ENCODE measurements at places on chromosomes 7 and 10.
A peak's percentile ranks its signal among the peaks of the same experiment; 100 is the strongest.

DNA sequence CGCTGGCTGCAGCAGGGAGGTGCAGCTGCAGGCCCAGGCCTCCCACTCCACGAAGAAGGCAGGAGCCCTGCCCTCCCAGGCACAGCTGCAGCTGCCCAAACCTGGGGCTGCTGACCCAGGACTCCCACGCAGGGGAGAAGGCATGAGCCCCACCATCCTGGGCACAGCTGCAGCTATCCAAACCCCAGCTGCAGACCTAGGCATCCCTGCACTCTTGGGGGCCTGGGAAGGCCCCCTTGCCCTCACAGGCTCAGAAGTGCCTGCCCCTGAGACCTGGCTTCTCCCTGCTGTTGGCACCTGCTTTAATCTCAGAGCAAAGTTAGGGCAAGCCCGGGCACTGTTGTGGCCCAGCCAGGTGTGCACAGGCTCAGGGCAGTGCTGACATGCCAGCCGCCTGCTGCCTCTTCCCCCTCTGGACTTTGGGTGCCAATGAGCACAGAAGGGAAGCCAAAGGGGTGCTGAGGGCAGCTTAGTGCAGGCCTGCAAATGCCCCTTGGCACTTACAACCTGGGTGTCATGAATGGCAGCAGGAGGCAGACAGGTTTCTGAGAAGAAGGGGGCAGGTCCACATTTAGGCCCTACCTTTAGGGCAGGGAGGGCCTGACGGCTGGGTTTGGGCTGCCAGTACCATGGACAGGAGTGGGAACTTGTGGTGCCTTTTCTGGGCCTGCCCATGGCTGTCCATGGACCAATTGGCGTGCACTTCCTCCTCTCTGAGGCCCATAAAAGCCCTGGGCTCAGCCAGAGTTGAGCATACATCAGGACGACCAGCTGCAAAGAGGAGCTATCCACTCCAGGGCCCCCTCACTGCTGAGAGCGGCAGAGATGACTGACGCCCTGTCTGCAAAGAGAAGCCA is 31.1 kb downstream of the CRTAC1 start:
- no peak for DNase-seq

- no peak for DNase-seq
Measured at GRCh38 chr10:44981172-44982113, 2.8 kb upstream of the DEPP1 start.

DNA sequence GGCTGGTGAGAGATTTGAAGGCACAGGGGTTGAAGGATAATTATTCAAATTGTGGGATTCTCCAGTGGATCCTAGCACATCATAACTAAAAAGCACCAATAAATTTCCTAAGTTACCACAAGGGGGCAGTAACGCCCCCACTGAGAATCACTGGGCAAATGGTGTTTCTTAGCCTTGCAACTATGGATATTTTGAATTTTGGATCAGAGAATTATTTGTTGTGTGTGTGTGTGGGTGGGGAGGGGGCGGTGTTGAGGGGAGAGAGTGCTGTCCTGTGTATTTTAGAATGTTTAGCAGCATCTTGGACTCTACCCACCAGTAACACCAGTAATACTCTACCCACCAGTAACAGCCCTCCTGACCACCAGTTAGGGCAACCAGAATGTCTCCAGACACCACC is 63.3 kb upstream of the PRKG1 start:
- DNase-seq, result no peak

DNA sequence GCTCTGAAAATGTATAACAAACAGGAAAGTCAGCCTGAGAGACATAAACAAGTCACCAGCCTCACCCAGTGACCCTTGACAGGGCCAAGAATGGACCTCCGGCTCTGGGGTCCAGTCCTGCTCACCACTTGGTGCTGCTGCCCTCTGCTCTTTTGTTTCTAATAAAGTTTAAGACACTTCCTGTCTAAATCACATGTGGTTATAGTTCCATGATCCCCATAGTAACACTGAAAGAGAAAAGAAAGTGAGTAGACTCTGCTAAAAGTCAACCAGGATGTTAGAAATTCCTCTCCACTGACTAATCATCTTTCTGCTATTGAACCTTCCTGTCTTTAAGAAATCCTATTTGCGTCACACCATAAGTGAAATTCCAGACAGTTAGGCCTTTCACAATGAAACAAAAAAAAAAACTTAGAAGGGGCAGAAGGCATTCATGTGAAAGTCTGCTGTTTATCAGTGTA is 179.2 kb upstream of the BET1 start:
- no peak for DNase-seq

DNA sequence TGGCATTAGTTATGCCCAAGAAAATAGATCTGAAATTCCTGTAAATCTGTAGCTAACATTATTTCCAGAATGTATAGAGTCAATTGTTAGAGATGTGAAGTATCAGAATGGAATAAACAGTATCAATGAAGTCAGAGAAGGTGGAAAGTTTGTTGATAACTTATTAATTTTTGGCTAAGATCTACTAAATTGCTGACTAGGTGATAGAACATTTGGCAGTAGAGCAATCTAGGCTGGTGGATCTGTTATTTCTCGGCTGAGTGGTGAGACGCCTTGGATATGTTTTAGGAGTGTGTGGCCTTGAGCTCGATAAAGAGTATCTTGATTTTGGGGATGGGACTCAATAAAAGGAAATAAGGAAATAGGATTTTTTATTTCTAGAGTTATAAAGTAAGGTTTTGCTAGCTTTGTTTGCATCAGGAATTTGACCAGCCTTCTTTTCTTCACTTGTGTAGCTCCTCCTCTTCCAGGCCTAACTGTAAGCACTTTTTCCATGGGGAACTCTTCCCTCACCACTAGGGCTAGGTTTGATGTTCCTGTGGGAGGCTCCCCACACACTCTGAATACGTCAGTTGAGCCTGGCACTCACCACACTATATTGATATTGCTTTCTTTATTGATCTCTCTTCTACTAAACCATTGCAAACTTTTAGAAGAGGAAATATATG is 86.8 kb upstream of the CSTF2T start:
- DNase-seq, result no peak

DNA sequence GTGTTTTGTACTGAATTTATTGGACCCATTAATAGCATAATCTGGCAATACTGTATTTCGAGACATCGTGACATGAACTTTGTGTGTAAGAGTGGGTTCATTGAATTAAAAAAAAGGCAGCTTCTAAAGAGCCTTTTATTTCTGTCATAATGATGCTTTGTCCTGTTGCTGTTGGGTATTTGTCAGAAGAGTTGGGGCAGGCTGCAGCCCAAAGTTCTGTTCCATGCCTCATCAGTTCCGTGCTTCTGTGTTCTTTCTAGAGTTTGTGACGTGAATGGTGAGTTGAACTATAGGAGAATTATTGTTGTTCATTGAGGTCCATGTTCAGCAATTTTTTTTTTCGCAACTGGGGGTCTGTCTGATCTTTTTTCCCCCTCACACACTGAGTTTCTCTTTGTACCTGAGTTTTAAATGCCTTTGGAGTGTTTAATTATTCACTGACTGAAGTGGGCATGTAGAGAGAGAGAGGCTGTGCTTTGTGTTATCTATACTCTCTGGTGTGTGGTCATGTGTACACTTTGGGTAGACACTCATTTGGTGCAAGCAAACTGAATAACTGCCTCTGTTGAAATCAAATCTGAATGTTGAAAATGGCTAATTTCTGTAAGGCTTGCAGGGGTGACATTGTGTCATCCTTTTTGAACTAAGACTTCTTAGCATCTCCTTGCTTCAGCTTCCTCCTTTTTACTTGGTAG is 69.8 kb downstream of the ADD3 start:
- no peak for DNase-seq

DNA sequence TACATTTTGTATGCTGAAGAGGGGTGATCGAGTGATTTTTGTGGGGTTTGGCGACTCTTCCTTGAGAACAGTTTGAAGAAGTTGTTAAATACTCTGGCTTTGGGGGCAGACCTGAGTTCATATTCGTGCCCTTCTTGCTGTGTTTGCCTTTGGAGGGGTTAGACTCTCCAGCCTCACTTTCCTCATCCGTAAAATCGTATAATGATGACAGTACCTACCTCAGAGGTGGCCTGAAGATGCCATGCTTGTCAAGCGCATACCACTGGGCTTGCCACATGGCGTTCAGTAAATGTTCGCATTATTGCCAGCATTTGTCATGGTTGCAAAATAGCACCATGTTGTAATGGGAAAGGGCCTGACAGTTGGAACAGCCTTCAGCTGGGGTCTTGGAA is 1.3 kb downstream of the STK17A start:
- DNase-seq, result no peak

DNA sequence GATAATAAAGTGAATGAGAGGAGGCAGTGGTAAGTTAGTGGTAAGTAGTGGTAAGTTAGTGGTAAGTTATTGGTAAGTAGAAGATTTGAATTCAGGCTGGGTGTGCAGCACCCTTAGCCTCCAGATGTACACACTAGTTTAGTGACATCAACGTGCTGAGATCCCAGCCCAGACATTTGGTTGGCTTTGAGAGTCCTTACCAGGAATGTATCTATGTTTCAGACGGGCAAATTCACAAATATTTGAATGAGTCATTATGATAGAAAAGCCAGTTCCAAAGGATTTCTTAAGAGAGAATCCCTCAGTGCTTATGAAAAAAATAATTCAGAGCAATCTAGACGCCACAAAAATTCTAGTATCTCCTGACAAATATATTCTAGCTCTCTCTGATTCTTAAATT is 70.0 kb downstream of the ARL4A start:
- no peak for DNase-seq

- no peak for DNase-seq
Measured at GRCh38 chr7:23520582-23520981, 11.2 kb downstream of the TRA2A start.

GRCh38 chr10:123134915-123135414 is 805 bp upstream of the HMX3 start:
- no peak for DNase-seq

DNA sequence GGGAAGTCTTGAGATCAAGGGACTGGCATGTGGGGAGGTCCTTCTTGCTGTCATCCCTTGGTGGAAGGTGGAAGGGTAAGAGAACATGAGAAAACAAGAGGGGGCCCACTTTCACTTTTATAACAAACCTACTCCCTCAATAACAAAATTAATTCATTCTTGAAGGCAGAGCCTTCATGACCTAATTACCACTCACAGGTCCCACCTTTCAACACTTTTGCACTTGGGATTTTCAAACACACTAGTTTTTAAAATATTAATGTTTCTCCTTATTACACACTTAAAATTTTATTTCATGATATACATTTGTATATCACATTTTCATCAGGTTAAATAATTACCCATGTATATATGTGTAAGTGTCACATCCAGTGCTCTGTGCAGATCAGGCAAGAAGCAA is 2.0 kb downstream of the ST7 start:
- DNase-seq, result no peak

DNA sequence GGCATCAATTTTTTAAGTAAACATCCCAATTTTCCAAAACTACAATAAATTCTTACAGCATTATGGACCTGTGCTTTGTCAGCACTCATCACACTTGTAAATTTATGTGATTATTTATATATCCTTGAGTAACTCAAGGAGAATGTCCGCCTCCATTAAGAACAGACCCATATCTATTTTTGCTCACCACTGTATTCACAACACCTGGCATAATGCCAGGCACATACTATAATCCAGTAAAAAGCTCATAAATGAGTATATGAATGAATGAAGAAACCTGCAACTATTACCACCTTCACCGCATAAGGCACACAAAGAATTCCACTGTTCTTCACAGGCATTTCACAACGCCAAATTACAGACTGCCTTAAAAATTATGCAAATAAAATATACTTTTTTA is 46.9 kb downstream of the MINDY3 start:
- no peak for DNase-seq

- no peak for DNase-seq
Measured at GRCh38 chr7:22651534-22652243, 75.3 kb upstream of the IL6 start.

DNA sequence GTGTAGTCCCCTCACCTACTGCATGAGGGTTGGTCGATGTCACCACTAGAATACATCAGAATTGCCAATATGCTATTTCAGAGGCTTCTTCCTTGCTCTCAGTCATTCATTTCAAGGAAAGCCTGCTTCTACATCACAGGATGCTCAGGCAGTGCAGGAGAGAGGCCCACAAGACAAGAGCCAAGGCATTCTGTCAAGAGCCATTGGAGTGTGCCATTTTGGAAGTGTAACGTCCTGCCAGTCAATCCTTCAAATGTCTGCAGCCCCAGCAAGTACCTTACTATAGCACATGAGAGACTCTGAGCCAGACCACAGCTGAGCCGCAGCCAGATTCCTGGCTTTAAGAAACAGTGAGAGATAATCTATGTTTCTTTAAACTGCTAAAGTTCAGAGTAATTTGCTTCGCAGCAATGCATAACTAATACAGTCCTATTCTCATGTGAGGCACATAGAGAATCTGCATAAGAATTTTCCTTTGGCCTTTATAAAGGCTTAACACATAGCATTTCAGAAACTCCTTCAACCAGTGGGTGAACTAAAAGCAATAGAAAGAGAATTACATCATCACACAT is 166.5 kb upstream of the GNAI1 start:
- no peak for DNase-seq

- no peak for DNase-seq
Measured at GRCh38 chr7:139232377-139232717, 1.3 kb downstream of the UBN2 start.

GRCh38 chr10:76559892-76560220 is 1077.8 kb downstream of the KCNMA1 start:
- no peak for DNase-seq

- no peak for DNase-seq
Measured at GRCh38 chr10:78991187-78991586, 77.6 kb upstream of the ZMIZ1 start.

GRCh38 chr10:102352066-102352715 is 43.3 kb upstream of the NFKB2 start:
- peak; percentile 33 for DNase-seq

DNA sequence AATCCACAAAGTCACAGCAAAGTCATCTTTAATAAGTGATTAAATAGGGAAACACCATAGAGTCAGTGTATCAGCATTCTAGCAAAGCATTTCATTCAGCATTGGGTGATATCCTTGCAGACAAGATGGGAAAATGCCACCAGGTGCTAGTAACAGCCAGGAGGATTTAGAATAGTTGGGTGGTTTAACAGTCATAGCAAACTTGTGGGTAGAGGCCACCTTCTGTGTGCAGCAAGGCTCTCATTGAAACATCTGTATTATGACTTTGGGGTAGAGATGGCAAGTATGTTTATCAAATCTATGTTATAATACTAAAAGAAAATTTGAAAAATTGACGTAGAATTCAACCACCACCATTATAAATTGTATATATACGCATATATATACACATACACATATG is 26.4 kb upstream of the ADO start:
- no peak for DNase-seq

- no peak for DNase-seq
Measured at GRCh38 chr7:106827626-106828025, 37.5 kb upstream of the PIK3CG start.

GRCh38 chr7:50450590-50451032 is 461 bp upstream of the FIGNL1 start:
- no peak for DNase-seq

DNA sequence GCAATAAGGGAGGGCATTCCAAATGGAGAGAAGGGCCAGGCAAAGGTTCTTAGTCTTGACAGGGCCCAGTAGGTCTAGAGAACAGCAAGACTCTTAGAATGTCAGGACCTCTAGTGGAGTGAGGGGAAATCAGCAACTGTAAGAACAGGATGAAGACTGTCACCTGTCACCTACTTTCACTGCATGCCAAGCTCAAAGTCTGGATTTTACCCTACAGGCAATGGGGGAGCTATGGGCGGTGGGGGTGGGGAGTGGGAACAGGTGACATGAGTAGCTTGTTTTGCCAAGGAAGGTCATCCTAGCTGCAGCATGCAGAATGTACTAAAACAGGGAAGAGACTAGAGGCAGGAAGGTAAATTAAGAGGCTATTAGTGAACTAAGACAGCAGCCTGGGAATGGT is 18.3 kb downstream of the GOT1 start:
- no peak for DNase-seq
